ENCODE measurements at places on chromosomes 12 and 14.

DNA sequence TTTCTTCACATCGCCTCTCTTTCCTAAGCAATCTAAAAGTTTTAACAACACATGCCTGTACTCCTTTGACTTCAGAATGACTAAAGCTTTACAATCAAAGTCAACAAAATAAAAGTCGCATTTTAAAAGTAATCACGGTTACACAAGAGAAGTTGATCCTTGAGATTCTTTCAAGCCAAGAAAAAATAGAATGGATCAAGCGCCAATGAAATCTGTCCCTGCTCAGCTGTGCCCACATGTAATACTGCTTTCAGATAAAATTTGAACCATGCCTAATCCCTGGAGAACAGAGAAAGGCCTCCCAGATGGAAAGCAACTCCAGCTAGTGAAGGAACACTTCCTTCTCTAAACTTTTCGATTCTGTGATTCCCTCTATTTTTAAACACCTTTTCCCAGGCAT lies 113.1 kb downstream of the FBXL14 start:
- no peak for DNase-seq

DNA sequence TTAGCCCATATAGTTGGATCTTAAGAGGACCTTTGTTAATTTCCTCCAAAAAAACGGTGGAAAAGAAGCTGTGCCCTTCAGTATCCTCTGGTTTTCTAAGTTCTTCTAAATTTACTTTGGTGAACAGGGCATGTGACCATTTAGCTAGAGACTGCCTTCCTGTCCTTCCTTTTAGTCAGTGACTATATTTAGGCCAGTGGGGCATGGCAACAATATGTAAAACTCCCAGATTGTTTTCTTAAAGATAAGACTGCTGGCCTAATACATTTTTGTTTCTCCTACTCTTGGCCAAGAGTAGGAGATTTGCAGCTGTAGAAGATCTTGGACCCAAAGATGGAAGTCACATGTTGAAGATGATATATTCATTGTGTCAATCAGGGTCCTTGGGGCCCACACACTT lies 325.1 kb upstream of the DCN start:
- DNase-seq, result no peak

- DNase-seq, result no peak
Observed at GRCh38 chr12:42701084-42701483, 111.5 kb upstream of the PRICKLE1 start.

DNA sequence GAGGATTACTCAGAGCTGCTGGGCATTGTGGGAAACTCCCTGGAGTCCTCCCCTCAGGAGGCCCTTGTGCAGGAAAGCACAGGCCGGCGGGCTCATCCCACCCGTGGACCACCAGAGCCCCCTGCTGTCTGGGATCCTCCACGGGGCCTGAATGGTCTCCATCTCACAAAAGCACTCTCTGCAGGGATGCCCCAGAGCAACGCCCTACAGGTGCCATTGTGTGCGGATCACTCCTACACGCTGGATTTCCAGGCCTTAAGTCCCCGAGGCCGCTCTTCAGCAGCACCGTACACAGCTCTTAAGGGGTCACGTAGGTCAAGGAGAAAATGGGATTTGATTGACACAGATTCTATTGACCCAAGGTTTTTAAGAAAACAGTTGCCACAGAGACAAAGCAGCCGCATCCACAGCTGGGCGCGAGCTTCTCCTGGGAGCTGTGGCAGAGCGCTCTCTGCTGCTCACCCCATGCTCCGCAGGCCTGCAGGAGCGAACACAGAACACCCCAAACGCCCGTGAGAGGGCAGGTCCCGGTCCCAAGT lies 36.7 kb upstream of the RIMBP2 start:
- no peak for DNase-seq

GRCh38 chr12:79644274-79645234 lies 46.2 kb downstream of the PAWR start:
- DNase-seq, result no peak

DNA sequence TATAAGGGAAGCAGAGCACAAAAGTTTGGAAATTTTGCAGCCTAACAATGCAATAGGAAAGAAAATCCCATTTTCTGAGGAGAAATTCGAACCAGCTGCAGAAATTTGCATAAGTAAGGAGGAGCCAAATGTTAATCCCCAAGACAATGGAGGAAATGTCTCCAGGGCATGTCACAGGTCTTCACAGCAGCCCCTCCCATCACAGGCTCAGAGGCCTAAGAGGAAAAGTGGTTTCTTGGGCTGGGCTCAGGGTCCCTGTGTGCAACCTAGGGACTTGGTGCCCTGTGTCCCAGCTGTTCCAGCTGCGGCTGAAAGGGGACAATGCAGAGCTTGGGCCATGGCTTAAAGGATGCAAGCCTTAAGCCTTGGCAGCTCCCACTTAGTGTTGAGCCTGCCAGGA lies 190.0 kb downstream of the MDGA2 start:
- no peak for DNase-seq

DNA sequence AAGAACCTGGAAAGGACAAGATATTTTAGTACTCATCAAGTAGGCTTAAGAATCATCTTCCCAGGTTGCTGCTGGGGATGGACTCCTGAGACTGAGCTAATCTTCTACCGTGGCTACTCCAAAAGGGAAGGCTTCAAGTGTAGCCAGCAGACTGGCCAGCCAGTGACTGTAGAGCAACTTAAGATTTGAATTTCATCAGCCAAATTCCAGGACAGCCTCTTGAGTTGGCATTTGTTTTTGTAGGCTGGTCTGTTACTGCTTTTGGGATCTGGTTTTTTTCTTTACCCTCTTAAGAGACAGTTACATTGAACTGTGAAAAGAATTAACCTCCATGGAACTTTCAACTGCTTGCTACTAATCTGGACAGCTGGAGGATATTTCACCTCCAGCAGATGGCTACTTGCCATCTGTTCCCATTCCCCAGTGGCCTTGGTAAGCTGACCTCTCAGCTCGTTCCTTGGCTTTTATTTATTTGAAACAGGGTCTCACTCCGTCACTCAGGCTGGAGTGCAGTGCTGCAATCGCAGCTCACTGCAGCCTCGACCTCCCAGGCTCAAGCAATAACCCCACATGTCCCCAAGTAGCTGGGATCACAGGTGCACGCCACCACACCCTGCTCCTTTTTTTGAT lies 20.7 kb downstream of the VTI1B start:
- no peak for DNase-seq

GRCh38 chr12:91331371-91331770 lies 148.8 kb upstream of the DCN start:
- no peak for DNase-seq

- no peak for DNase-seq
Observed at GRCh38 chr12:20969766-20970165, 159.3 kb downstream of the SLCO1B3 start.

GRCh38 chr12:51846271-51846691 lies 2.2 kb downstream of the FIGNL2 start:
- no peak for DNase-seq

GRCh38 chr12:73361156-73361863 lies 1089.1 kb downstream of the TRHDE start:
- DNase-seq, result no peak

Data from CD4-positive, alpha-beta T cell treated with Interleukin-4 for 1 hour (primary cell).